ENCODE measurements at places on chromosomes 3 and 15. TPM values are rescaled to one million over a fixed set of nuclear protein-coding genes. Genes with fewer than 3 reads are reported as not detected.

The GOLGA8O gene
- total RNA-seq, result not detected

- H3K4me3 ChIP-seq, result no peak overlapping the region
- no peak for DNase-seq
- no peak overlapping the region for H3K27ac ChIP-seq
- no peaks in the 10 kb centered on the region for H3K27me3 ChIP-seq
Observed at GRCh38 chr15:80660119-80660518, 35.0 kb upstream of the ABHD17C start.

DNA sequence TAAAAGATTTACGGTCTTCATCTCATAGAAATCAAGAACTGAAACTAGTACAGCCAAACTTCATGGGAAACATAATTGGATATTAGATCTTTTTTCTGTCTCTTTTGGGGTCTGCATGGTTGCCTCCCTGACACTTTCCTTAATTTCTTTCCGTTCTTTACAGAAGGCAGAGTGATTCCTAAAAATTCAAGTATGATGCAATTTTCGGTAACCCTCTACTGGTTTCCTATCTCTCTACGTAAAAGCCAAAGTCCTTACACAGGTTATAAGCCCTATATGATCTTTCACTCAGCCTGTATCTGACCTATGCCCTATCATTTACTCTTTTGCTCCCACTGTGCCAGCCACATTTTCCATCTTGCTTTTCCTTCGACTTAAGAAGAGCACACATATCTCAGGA, 6.8 kb upstream of the SLITRK3 start:
- H3K4me3 ChIP-seq, result no peak overlapping the region
- no peak for DNase-seq
- no peaks in the 10 kb centered on the region for H3K36me3 ChIP-seq

DNA sequence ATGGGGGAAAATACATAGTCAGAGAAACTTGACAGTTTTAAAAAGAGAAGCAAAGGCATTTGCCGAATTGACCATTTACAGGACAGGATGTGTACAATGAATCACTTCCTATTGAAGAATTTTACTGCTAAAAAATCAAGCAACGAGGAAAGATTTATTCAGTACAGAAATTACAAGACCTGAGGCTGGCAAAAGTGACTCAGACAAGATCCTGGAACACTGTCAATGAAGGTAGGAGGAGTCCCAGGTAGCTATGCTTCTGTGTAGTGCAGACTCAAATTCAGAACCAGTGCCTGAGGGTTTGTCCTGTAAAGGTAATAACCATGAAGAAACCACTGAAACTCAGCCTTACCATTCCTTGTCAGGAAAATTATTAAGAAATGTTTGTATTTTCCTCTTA, 120.9 kb downstream of the ZMAT3 start:
- H3K27ac ChIP-seq, result no peak overlapping the region
- no peaks in the 10 kb centered on the region for H3K4me1 ChIP-seq
- H3K4me3 ChIP-seq, result no peak overlapping the region
- no peak for DNase-seq
- no peaks in the 10 kb centered on the region for H3K36me3 ChIP-seq

DNA sequence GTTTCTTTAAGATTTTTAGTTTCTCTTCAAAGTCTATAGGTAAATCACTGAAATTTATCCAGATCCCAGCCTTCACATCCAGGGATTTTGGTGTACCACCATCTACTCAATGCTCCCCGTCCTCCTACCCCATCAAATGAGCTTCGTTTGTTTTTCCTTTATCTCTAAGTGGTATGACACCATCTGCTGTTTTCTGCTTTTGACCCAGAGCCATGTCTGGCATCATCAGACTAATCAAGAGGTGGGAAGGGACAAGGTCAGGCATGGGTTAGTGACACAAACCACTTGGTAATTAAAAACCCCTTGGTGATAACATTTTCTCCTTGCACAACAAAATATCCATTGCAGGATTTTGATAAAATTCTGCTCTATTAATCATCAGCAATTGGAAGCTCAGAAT, 92.7 kb upstream of the GOLGA8J start:
- H3K27ac ChIP-seq, result no peak overlapping the region
- no peak overlapping the region for H3K4me3 ChIP-seq
- no peaks in the 10 kb centered on the region for H3K36me3 ChIP-seq
- H3K4me1 ChIP-seq, result peaks cover 8% of the 10 kb centered on the region
- no peak for DNase-seq

The ANO10 gene
- 53.6 TPM for total RNA-seq

- no peaks in the 10 kb centered on the region for H3K36me3 ChIP-seq
- H3K4me3 ChIP-seq, result no peak overlapping the region
- H3K27me3 ChIP-seq, result no peaks in the 10 kb centered on the region
- H3K4me1 ChIP-seq, result no peaks in the 10 kb centered on the region
- no peak overlapping the region for H3K27ac ChIP-seq
Observed at GRCh38 chr3:99966662-99967416, 147.5 kb downstream of the FILIP1L start.

The ATP2B2 gene
- total RNA-seq, result 1.2 TPM

GRCh38 chr3:13223574-13224237, 150.5 kb upstream of the IQSEC1 start:
- H3K4me1 ChIP-seq, result no peaks in the 10 kb centered on the region
- no peaks in the 10 kb centered on the region for H3K36me3 ChIP-seq
- no peak for DNase-seq

DNA sequence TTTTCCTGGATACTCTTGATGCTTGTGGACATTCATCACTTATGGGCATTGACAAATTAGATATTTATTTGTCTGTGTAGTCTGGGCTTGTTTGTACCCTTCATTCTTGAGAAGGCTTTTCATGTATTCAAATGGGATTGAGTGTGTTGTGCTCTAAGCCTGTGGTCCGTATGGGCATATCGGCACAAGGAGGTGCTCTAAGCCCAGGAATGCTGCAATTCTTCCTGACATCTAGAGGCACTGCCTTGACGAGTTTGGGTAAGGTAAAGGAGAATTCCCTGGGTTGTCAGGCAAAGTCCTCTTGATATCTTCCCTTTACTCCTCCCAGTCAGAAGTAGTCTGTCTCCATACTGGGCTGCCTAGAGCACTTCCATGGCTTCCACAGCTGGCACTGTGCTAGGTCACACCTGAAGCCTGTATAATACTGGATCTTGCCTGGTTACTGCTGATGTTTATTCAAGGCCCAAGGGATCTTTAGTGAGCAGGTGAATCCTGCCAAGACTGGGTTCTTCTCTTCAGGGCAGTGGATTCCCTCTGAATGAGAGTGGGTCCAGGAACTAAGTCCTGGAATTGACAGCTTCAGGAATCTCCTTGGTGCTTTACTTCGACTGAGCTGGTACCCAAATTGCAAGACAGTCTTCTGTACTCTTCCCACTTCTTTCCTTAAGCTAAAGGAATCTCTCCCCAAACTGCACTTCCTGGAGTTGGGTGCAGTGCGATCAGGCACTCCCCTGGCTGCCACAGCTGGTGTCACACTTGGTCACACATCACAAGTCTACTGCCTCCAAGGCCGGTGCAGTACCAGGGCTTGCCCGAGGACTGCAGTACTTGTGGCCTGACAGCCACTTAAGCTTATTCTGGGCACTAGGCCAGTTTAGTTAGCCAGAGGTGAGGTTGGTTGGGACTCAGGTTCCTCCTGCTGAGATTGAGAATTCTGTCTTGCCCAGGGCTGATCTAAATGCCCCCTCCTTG, 46.0 kb downstream of the GALK2 start:
- no peak overlapping the region for H3K27ac ChIP-seq
- H3K36me3 ChIP-seq, result no peaks in the 10 kb centered on the region
- no peaks in the 10 kb centered on the region for H3K4me1 ChIP-seq

- no peak overlapping the region for H3K27ac ChIP-seq
- H3K4me3 ChIP-seq, result no peak overlapping the region
- no peaks in the 10 kb centered on the region for H3K4me1 ChIP-seq
- DNase-seq, result no peak
- no peaks in the 10 kb centered on the region for H3K27me3 ChIP-seq
Observed at GRCh38 chr15:59539799-59540198, 71.8 kb upstream of the GCNT3 start.

The COL6A6 gene
- total RNA-seq, result 0.09 TPM

DNA sequence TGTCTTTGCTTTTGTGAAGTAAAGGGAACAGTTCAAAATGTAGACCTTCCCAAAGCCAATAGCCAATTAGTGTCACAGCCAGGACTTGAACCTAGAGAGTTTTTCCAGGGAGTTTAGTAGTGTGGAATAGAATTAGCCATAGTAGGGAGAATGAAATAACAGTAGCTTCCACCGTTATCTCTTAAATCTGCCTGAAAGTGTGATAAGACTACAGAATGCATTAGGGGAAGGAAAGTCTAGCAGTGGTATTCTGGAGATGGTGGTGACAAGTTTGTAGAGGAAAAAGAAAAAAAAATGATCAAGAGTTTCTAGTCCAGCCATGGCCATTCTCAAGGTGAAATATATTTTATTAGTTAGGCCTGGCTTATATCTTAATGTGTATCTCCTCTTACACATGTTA, 13.8 kb downstream of the ATP11B start:
- H3K4me3 ChIP-seq, result no peak overlapping the region

The KLHL40 gene
- not detected for total RNA-seq

The ZNF501 gene
- 5.3 TPM for total RNA-seq

The RBSN gene
- 20.0 TPM for total RNA-seq

DNA sequence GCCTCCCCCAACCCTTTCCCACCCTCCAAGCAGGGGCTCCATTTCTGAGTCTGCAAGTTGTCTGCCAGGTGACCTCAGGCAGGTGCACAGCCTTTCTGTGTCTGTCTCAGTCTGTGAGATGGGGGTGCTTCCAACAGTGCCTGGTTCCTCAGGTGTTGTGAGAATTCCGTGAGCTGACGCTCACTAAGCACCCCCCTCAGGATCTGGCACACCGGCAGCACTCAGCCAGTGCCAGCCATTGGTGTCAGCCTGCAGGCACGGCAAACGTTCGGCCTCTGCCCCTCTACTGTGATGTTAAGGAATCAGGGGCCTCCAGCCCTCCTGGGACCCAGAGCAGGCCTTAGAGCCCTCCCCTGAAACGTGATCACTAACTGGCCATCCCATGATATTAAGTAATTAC, 2.4 kb downstream of the KLF15 start:
- DNase-seq, result no peak
- peaks cover 7% of the 10 kb centered on the region for H3K27me3 ChIP-seq
- H3K36me3 ChIP-seq, result no peaks in the 10 kb centered on the region
- H3K27ac ChIP-seq, result no peak overlapping the region
- no peak overlapping the region for H3K4me3 ChIP-seq

The GATM gene
- total RNA-seq, result 10.2 TPM

DNA sequence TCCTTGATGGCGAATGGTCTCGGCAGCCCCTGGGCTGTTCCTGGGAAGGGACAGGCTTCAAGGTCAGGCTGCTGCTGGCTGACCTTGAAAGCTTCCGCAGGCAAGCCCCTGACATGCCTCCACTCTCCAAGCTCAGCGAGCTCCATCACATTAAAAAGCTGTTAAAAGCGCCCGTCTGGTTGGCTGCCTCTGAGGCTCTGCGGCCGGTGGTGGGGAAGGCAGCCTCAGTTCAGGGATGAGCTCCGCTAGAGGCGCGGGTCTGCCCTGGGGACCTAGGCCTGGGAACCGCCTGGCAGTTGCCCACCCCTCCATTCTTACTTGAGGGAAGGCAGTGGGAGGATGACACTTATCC, 103.8 kb downstream of the LINGO1 start:
- DNase-seq, result no peak
- H3K4me3 ChIP-seq, result no peak overlapping the region
- H3K36me3 ChIP-seq, result no peaks in the 10 kb centered on the region
- H3K27me3 ChIP-seq, result no peaks in the 10 kb centered on the region

GRCh38 chr15:87653646-87654045, 602.9 kb downstream of the NTRK3 start:
- DNase-seq, result no peak
- no peaks in the 10 kb centered on the region for H3K36me3 ChIP-seq
- no peaks in the 10 kb centered on the region for H3K4me1 ChIP-seq
- no peak overlapping the region for H3K4me3 ChIP-seq
- no peak overlapping the region for H3K27ac ChIP-seq
- no peaks in the 10 kb centered on the region for H3K27me3 ChIP-seq

- peak; percentile 67 for DNase-seq
- peaks cover 2% of the 10 kb centered on the region for H3K36me3 ChIP-seq
- peaks cover 12% of the 10 kb centered on the region for H3K4me1 ChIP-seq
- H3K27ac ChIP-seq, result peak overlapping the region; percentile 77
Observed at GRCh38 chr3:126476166-126477060, 722 bp upstream of the ZXDC start.

DNA sequence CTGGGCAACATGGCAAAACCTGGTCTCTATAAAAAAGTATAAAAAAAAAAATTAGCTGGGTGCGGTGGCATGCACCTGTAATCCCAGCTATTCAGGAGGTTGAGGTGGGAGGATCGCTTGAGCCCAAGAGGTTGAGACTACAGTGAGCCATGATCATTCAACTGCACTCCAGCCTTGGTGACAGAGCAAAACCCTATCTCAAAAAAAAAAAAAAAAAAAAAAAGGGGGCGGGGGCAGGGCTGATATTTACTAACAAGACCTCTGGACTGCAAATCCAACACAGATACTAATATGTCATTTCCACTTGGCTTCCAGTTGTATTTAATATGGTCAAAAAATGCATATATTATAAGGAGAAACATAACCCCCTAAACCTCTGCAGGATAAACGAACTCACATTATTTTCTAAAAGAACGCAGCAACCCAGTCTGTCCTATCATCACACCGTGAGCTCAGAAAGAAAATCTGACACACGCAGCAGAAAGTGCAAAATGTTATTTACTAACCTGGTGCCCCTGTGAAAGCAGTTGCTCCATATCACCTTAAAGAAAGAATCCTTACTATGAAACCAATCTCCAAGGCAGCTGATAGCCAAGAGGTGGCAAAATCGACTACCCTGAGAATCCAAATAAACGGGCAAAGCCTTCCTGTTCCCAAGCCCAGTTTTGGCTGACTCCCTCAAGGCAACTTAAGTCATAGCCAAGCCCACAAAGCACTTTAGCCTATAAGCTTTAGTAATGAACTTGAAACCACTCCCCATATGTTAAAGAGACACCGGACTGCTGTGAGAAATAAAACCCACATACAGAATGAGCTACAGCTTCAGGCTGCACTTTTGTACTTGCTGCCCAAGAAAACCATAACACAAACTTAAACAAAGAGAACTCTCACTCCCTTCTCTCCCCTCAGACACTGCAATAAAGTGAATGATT, 39.3 kb downstream of the PLD1 start:
- H3K4me3 ChIP-seq, result no peak overlapping the region
- H3K27ac ChIP-seq, result no peak overlapping the region
- H3K36me3 ChIP-seq, result no peaks in the 10 kb centered on the region

The LDHAL6B gene
- total RNA-seq, result not detected

The HDC gene
- not detected for total RNA-seq

DNA sequence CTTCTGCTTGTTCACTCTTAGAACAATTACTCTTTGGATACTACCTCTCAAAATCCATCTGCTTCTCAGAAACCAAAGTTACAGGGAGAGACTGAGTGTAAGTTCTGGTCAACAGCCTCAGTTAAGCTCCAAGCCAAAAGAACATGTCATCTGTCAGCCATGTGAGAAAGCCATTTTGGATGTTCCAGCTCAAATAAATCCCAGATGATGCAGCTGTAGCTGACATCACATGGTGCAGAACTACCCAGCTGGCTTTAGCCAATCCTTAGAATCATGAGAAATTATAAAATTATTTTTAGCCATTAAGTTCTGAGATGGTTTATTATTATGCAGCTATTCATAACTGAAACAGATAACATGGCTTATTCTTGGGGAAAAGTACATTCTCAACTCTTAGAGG, 696.0 kb downstream of the ZNF385D start:
- no peak overlapping the region for H3K27ac ChIP-seq
- no peaks in the 10 kb centered on the region for H3K4me1 ChIP-seq
- H3K4me3 ChIP-seq, result no peak overlapping the region
- DNase-seq, result no peak

Measured in H1 (cell line).